Memory B cell (primary cell): ENCODE measurements at places on chromosomes 6 and 20.

DNA sequence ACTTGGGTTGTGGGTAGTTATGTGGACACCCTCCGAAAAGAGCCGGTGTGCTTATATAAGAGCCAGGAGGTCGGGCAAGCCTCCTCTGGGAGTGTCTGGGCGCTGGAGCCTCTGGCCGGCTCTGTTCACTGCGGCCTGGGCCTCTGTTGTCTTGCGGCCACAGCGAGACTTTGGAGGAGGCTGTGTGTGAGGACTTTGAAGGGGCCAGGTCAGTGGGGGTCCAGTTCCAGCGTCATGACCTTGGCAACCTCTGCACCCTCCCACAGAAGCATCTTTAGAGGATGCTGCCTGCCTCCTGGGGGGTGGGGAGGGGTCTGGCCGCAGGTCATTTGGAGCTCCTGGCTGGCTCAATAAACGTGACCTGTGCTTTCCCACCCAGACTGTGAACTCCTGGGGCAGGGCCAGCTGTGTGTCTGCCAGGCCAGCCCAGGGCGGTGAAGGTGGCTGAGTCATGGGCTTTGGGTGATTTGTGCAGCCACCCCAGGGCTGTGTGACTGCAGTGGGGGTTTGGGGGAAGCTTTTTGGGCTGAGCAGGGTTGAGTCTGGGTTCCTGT, 1.2 kb downstream of the TCEA2 start:
- no peaks in the 10 kb centered on the region for H3K27me3 ChIP-seq

- H3K4me3 ChIP-seq, result no peak overlapping the region
- no peak overlapping the region for H3K27ac ChIP-seq
- H3K27me3 ChIP-seq, result no peaks in the 10 kb centered on the region
- no peaks in the 10 kb centered on the region for H3K36me3 ChIP-seq
- DNase-seq, result no peak
- no peaks in the 10 kb centered on the region for H3K4me1 ChIP-seq
Measured at GRCh38 chr6:67630146-67630545, 1004.9 kb upstream of the ADGRB3 start.

GRCh38 chr6:163825033-163825432, 410.5 kb downstream of the QKI start:
- peaks cover 2% of the 10 kb centered on the region for H3K4me1 ChIP-seq
- H3K27ac ChIP-seq, result no peak overlapping the region
- H3K27me3 ChIP-seq, result peaks cover 9% of the 10 kb centered on the region
- H3K36me3 ChIP-seq, result no peaks in the 10 kb centered on the region

DNA sequence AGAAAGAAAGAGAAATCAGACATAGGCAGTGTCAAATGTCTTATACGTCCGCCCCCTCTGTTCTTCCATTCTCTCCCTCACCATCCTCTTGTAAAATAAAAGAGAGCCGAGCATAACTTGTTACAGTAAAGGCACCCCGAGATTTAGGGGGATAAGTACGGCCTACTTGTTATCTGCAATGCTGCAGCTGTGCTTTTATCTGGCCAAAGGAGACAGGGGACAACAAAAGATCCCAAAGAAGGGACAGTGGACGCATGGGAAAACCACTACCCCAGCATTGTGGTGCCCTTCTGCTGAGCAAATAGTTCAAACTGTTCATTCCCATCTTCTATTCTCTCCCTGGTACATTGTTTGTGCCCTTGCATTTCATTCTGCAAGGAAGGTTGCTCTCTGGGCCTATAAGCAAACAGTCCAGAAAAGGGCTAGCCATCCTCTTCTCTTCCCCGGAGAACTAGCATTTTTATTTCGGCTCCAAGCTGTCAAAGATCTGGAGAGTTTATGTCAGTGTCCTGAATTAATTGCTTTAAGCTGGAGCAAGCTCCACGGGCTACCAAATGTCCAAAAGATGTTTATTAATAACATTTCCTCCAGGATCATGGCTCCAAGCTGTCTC, 22.3 kb downstream of the FOXA2 start:
- H3K27ac ChIP-seq, result no peak overlapping the region
- no peak overlapping the region for H3K4me3 ChIP-seq
- H3K4me1 ChIP-seq, result no peaks in the 10 kb centered on the region

GRCh38 chr6:36695414-36695813, 2.2 kb upstream of the RAB44 start:
- H3K4me3 ChIP-seq, result no peak overlapping the region
- H3K27ac ChIP-seq, result peak overlapping the region; percentile 64
- peaks cover 67% of the 10 kb centered on the region for H3K4me1 ChIP-seq
- DNase-seq, result no peak
- no peaks in the 10 kb centered on the region for H3K27me3 ChIP-seq
- H3K36me3 ChIP-seq, result no peaks in the 10 kb centered on the region

- peaks cover 3% of the 10 kb centered on the region for H3K36me3 ChIP-seq
- no peaks in the 10 kb centered on the region for H3K27me3 ChIP-seq
- DNase-seq, result no peak
- H3K4me3 ChIP-seq, result no peak overlapping the region
- peak overlapping the region; percentile 9 for H3K27ac ChIP-seq
Measured at GRCh38 chr20:36634342-36634741, 11.7 kb downstream of the SLA2 start.

DNA sequence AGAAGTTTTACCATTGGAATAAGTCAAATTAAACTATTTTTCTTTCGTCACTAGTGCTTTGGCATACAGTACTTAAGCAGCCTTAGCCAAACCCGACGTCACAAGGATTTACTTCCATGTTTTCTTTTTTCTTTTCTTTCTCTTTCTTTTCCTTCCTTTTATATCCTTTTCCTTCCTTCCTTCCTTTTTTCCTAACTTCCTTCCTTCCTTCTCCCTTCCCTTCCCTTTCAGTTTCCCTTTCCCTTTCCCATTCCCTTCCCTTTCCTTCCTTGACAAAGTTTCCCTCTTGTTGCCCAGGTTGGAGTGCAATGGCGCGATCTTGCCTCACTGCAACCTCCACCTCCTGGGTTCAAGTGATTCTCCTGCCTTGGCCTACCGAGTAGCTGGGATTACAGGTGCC, 9.9 kb downstream of the ULBP3 start:
- no peak for DNase-seq
- peaks cover 9% of the 10 kb centered on the region for H3K4me1 ChIP-seq
- no peak overlapping the region for H3K4me3 ChIP-seq
- H3K27me3 ChIP-seq, result peaks cover 21% of the 10 kb centered on the region
- H3K36me3 ChIP-seq, result peaks cover 5% of the 10 kb centered on the region
- H3K27ac ChIP-seq, result no peak overlapping the region

GRCh38 chr6:34486106-34486740, 20.3 kb downstream of the PACSIN1 start:
- peaks cover 15% of the 10 kb centered on the region for H3K4me1 ChIP-seq
- no peak overlapping the region for H3K4me3 ChIP-seq
- H3K27ac ChIP-seq, result no peak overlapping the region
- DNase-seq, result no peak

DNA sequence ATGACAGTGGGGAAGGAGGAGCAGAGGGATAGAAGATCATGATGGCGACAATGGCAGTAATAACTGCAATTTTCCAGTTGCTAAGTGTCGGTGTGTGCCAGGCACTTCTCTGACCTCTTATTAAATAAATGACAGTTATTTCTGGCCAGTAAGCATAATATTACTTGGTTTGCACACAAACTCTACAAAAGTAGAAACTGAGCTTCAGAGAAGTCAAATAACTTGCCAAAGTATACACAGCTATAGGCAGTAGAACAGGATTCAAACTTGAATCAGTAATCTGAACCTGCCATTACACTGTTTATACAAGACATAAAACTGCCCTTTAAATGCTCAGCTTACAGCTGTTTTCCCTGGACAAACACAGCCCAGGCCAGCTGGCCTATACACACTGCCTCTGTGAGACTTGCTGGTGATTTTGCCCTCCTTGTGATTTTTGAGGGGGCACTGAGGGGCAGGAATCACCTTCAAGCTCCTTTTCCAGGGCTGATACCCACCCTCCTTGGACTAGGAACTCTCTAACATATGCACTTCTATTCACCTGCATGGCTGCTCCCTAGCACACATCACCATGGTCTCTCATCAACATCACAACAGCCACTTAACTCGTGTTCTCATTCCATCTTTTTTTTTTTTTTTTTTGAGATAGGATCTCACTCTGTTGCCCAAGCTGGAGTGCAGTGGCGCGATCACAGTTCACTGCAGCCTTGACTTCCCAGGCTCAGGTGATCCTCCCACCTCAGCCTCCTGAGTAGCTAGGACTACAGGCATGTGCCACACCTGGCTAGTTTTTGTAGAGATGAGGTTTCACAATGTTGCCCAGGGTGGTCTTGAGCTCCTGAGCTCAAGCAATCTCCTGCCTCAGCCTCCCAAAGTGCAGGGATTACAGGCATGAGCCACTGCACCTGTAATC, 63.6 kb downstream of the SLC23A2 start:
- H3K27ac ChIP-seq, result no peak overlapping the region
- no peak for DNase-seq
- peaks cover 28% of the 10 kb centered on the region for H3K4me1 ChIP-seq

GRCh38 chr6:2862712-2863181, 21.1 kb upstream of the SERPINB1 start:
- H3K4me3 ChIP-seq, result peak overlapping the region; percentile 52
- H3K27me3 ChIP-seq, result no peaks in the 10 kb centered on the region
- H3K36me3 ChIP-seq, result peaks cover 2% of the 10 kb centered on the region
- DNase-seq, result peak; percentile 51
- peak overlapping the region; percentile 95 for H3K27ac ChIP-seq

DNA sequence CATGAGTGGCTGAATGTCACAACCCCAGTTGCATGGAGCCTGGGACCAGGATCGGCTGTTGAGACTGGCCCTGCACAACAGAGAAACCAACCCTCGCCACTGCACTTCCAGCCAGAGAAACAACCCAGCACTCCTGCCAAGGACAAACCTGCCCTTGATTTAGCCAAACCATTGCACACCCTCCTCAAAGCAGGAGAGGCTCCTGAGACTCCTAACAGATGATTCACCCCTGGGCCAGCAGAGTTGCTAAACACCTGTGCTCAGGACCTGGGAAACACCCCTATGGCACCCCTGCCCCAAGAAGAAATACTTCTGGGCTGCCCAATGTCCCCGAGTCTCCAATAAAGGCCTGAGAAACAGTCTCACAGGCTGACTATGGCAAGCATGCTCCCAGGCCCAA, 17.8 kb downstream of the WDR27 start:
- no peak overlapping the region for H3K4me3 ChIP-seq
- no peak overlapping the region for H3K27ac ChIP-seq
- peaks cover 6% of the 10 kb centered on the region for H3K4me1 ChIP-seq
- DNase-seq, result no peak
- peaks cover 59% of the 10 kb centered on the region for H3K36me3 ChIP-seq

DNA sequence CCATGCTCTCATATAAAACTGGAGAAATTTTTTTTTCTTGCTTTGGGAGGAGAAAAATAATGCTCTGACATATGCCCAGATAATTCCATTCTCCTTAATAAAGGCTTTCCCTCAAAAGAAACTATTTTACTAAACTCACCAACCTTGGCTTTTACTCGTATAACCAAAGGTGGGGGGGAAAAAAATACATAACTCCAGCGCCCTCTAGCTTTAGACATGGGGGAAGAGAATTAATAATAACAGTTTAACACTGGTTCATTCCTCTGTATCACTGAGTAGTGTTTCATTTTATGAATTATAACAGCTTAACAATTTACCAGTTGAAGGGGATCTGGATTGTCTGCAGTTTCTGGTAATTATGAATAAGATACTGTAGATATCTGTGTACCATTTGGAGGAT, 1226.1 kb downstream of the GRIK2 start:
- H3K36me3 ChIP-seq, result no peaks in the 10 kb centered on the region
- no peak overlapping the region for H3K27ac ChIP-seq
- H3K4me1 ChIP-seq, result no peaks in the 10 kb centered on the region

GRCh38 chr6:137412562-137412961, 81.6 kb downstream of the OLIG3 start:
- H3K4me1 ChIP-seq, result peaks cover 9% of the 10 kb centered on the region
- no peak overlapping the region for H3K4me3 ChIP-seq
- peaks cover 2% of the 10 kb centered on the region for H3K27me3 ChIP-seq
- H3K27ac ChIP-seq, result no peak overlapping the region
- DNase-seq, result no peak
- H3K36me3 ChIP-seq, result no peaks in the 10 kb centered on the region

GRCh38 chr6:159252955-159253508, 83.8 kb downstream of the FNDC1 start:
- no peak overlapping the region for H3K4me3 ChIP-seq
- peaks cover 10% of the 10 kb centered on the region for H3K27me3 ChIP-seq
- no peak overlapping the region for H3K27ac ChIP-seq
- H3K36me3 ChIP-seq, result no peaks in the 10 kb centered on the region

- peaks cover 6% of the 10 kb centered on the region for H3K4me1 ChIP-seq
- no peak overlapping the region for H3K4me3 ChIP-seq
- H3K27ac ChIP-seq, result no peak overlapping the region
- H3K27me3 ChIP-seq, result peaks cover 7% of the 10 kb centered on the region
- H3K36me3 ChIP-seq, result no peaks in the 10 kb centered on the region
- DNase-seq, result no peak
Measured at GRCh38 chr6:35177596-35177995, 36.2 kb upstream of the SCUBE3 start.

DNA sequence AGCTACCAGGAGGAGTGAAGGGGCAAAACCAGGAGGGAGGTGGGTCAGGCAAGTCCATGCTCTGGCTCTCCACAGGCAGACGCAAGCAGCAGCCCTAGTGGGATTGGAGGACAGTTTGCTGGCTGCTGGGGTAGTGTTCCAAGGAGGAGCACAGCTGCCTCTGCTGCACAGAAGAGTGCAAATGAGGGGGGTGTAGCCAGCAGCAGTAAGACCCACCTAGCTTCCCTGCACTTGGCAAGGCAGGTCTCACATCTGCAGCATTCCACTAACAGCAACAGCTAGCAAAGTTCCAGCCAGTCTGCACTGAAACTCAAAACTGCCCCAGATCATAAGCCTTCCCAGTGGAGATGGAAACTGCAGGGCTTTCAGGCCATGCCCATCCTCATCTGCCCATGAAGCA, 405.0 kb downstream of the UTRN start:
- DNase-seq, result no peak
- H3K4me3 ChIP-seq, result no peak overlapping the region
- peaks cover 71% of the 10 kb centered on the region for H3K36me3 ChIP-seq

- H3K4me3 ChIP-seq, result no peak overlapping the region
- no peaks in the 10 kb centered on the region for H3K36me3 ChIP-seq
- no peaks in the 10 kb centered on the region for H3K4me1 ChIP-seq
- no peak for DNase-seq
Measured at GRCh38 chr6:96299525-96299924, 222.1 kb upstream of the UFL1 start.

- H3K27me3 ChIP-seq, result peaks cover 45% of the 10 kb centered on the region
- no peaks in the 10 kb centered on the region for H3K36me3 ChIP-seq
- H3K27ac ChIP-seq, result no peak overlapping the region
- no peak overlapping the region for H3K4me3 ChIP-seq
- H3K4me1 ChIP-seq, result peaks cover 6% of the 10 kb centered on the region
Measured at GRCh38 chr20:31963889-31964288, 4.1 kb upstream of the XKR7 start.

DNA sequence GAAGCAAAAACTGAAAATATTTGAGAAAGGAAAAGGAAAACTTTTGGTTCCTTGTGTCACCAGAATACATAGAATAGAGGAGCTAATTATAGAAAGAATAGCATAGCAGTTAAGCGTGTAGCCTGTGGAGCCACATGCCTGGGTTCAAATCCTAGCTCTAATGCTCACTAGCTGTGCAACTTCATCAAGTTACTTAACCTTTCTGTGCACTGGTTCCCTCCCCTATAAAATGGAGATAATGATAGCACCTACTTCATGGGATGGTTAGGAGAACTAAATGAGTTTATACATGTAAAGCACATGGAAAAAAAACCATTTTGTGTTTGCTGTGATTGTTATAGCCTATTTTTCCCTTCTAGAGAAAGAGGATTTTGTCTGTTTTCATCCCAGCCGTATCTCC, 24.5 kb upstream of the RNGTT start:
- no peaks in the 10 kb centered on the region for H3K27me3 ChIP-seq
- no peaks in the 10 kb centered on the region for H3K36me3 ChIP-seq
- no peak overlapping the region for H3K27ac ChIP-seq
- H3K4me1 ChIP-seq, result no peaks in the 10 kb centered on the region
- no peak for DNase-seq
